Activated T-cell treated with anti-CD3 and anti-CD28 coated beads, Interleukin-2, amount 50 U/mL, for 4 hours (primary cell): ENCODE measurements at places on chromosomes 16 and 17. TPM values are rescaled to one million over a fixed set of nuclear protein-coding genes. Genes with fewer than 3 reads are reported as not detected.

The ASGR1 gene
- 1.3 TPM for total RNA-seq

DNA sequence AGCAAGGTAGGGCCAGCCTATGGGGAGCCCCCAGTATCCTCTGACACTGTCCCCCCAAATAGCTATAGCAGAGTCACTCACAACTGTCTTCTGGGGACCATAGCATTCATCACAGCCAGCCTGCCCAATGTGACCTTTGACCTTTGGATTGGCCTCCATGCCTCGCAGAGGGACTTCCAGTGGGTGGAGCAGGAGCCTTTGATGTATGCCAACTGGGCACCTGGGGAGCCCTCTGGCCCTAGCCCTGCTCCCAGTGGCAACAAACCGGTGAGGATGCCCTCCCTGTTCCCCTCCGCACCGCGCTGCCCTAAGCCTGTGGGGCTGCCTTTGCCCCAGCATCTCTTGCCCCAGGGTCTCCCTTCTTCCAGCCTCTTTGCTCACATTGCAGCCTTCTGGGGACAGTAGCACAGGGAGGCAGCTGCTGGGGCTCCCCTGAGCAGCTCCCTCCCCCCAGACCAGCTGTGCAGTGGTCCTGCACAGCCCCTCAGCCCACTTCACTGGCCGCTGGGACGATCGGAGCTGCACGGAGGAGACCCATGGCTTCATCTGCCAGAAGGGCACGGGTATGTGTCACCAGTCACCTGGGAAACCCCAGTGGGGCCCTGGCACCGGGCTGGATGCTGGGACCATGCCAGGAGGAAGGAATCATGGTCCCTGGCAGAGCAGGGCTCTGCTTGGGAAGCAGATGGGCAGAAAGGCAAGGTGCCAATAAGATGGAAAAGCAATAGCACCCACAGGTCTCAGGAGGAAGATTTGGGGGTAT lies 61.1 kb downstream of the MRC2 start:
- no peak for DNase-seq

DNA sequence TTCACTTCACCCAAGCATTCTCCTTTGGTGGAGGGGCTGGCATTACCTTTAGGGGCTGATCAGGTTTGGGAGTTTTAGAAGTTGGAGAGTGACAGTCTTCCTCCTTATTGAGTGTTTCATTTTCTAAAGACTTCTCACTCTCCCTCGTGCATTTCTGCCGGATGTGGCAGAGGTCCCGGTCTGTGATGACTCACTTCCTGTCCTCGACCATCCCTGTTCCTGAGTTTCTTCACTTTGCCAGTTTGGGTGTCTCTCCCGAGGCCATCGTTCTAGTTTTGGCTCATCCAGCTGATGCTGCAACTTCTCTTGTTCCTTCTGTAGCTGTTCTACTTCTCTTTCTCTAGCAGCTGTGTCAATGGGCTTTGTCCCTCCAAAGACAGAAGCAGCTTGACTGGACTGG lies 104.3 kb downstream of the PHKB start:
- DNase-seq, result no peak

DNA sequence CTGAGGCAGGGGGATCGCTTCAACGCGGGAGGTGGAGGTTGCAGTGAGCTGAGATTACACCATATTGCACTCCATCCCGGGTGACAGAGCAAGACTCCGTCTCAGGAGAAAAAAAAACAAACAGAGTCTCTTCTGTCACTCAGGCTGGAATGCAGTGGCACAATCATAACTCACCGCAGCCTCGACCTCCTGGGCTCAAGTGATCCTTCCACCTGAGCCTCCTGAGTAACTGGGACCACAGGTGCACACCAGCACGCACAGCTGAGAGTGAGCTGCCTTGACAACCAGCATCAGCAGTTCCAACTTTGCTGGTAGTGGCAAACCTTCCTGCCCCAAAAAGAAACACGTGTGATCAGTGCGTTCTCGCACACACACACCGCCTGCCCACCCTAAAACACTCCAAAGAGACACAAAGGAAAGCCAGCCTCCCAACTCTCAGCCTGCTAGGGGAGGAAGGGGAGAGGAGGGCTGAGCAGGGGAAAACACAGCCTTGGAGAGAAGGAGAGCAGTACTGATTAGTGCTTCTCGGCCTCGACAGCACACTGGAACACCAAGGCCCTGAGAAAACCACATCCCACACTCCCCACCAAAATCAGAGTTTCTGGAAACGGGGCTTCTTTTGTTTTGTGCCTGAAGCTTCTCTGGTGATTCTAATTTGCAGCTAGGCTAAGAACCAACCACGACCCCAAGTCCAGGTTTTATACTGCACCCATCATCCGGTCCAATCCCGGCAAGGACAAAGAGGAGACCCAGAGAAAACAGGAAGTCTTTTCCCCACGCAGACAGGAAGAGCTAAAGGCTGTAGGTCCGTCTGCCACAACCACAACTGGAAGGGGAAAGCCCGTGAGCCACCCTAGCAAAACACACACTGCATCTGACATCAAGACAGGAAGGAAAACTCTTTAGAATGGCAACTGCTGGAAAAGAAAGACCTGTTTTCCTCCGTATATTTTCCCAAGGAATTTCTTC lies 28.8 kb downstream of the ZCCHC14 start:
- DNase-seq, result peak; percentile 17

The ZP2 gene
- not detected for total RNA-seq
